Activated CD4-positive, alpha-beta T cell treated with anti-CD3 and anti-CD28 coated beads for 48 hours (primary cell): ENCODE measurements at places on chromosomes 11 and 22.

DNA sequence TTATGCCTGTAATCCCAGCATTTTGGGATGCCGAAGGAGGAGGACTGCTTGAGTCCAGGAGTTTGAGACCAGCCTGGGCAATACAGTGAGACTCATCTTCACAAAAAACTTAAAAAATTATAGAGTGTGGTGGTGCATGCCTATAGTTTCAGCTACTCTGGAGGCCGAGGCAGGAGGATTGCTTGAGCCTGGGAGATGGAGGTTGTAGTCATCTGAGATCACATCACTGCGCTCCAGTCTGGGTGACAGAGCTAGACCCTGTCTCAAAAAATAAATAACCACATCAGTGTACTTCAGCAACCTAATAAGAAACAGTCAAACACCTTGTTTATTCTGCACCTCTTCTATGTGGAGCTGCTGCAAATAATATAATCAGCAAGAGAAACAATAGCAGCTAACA is 1.4 kb downstream of the NARS2 start:
- no peak for DNase-seq

GRCh38 chr11:31555938-31556337 is 46.4 kb downstream of the ELP4 start:
- no peak for DNase-seq

DNA sequence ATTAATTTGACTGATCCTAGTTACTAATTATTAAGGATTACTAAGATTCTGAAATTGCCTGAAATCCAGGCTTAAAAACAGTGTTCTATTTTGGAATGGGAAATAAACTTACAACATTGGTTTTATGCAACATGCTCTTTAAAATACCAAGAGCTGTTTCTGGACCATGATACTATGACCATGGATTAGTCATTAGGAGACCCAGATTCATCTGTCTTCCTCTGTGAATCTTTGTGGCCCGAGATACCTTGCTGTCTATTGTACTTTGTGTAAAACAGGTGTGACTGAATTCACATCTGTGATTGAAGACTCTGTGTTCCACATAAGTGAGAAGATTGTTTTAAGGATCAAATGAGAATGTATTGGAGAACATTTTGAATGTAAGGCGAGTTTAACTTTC is 98.8 kb downstream of the HSD17B12 start:
- DNase-seq = no peak

DNA sequence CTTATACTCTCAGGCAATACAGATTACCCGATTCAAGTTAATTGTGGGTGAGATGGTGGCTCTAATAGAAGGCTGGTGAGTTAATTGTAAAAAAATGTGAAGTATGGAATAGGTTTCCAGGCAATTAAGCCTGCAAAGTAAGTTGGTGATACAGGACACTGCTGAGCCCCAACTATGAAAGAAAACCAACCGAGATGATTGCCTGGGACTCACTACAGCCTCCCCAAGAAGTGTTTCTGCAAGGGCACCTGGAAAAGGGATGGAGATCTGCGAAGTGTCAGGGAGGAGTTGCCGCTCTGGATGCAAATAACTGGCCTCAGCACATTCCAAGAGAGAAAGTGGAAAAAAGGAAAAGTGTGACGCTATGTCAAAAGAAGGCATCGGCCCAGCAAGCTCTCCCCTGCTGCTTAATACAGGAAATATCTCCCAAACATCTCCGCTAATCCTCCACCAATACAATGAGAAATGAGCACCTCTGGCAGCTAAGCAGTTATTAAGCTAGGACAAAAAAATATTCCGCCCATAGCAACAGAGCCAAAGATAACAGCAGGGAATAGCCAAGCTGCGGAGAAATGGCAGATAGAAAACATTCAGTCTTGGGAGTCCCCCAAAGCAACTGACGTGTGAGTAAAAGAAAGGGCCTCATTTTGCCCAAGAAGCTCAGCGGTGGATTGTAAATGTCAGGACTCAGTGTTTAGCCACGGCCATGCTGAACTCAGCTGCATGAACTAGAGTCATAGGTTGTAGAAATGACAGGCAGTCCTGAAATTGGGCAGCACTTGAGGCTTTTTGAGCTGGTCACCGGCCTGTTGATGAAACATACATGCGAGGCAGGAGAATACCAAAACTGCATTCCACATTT is 133.7 kb downstream of the SNX19 start:
- DNase-seq = no peak

DNA sequence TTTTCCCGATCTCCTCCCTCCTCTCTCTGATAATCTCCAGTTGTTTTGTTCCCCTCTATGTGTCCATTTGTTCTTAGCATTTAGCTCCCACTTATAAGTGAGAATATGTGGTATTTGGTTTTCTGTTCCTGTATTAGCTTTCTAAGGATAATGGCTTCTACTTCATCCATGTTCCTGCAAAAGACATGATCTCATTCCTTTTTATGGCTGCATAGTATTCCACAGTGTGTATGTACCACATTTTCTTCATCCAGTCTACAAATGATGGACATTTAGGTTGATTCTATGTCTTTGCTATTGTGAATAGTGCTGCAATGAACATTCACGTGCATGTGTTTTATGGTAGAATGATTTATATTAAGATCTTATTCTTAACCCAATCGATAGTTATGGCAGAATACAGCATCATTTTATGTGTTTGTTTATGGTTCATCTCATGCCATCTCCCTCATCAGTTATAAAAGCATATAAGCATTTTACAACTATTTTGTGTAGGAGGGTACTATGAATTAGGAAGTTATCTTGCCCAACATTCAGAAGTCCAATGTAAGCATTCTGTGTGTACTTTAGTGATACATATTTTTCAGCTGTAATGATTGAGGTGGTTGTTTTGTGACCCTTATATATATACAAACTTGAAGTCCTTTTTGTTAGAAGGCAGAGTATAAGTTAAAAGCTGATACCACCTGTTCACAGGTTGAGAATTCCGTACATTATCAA is 3.2 kb downstream of the MS4A3 start:
- no peak for DNase-seq

DNA sequence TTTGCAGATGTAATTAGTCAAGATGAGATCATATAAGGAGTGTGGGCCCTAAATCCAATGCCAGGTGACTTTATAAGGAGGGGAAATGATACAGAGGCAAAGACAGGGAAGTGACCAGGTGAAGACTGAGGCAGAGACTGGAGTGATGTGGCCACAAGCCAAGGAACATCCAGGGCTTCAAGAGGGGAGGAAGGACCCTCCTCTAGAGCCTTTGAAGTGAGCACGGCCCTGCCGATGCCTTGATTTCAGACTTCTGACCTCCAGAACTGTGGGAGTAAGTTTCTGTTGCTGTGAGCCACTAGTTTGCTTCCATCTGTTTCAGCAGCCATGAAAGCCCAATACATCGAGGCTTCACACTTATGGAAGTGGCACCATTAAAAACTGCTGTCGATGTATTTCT is 78.7 kb downstream of the SHANK2 start:
- DNase-seq = no peak

- peak; percentile 87 for DNase-seq
These were observed 4.7 kb downstream of the KLHL35 start for GRCh38 chr11:75428281-75428724.

DNA sequence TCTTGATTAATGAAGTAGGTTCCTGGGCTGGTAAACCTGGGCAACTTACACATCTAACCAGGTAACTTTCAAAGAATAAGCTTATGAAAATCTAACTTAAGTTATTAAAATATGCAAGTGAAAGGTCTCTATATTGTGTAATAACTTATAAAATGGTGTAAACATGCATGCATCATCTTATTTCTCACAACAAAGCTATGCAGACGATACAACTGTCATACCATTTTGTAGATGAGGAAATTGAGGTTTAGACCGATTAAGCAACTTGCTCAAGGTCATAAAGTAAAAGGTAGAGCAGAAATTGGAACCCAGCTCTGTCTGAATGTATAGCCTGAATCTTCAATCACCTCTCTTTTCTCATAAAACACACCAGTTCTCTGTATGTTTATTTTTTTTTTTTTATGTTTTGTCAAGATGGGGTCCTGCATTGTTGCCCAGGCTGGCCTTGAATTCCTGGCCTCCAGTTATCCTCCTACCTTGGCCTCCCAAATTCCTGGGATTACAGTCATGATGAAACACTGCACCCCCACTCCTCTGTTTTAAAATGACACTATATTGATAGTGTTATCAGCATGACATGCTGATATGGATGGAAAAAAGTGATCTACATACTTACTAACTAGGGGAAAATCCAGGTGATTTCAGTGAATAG is 109.6 kb downstream of the SGSM3 start:
- no peak for DNase-seq
